ENCODE measurements at places on chromosomes 6 and 20.

GRCh38 chr6:128400875-128401274, 119.5 kb downstream of the PTPRK start:
- no peak for DNase-seq

DNA sequence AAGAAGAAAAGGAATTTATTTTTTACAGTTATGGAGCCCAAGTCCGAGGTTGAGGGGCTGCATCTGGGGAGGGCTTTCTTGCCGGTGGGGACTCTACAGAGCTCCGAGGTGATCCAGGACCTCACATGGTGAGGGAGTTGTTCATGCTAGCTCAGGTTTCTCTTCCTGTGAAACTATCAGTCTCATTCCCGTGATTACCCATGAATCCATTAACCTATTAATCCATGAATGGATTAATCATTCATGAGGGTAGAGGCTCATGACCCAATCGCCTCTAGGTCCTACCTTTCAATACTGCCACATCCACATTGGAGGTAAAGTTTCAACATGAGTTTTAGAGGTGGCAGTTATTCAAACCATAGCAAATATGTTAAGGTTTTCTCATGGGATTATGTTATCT, 3.8 kb downstream of the DSE start:
- DNase-seq, result no peak

- DNase-seq, result no peak
Measured at GRCh38 chr6:40386200-40386599, 201.0 kb downstream of the LRFN2 start.

GRCh38 chr20:1197801-1198200, 5.5 kb upstream of the C20orf202 start:
- no peak for DNase-seq

Measured in D341Med (cell line).